ENCODE measurements at places on chromosomes 3 and 15. TPM values are rescaled to one million over a fixed set of nuclear protein-coding genes. Genes with fewer than 3 reads are reported as not detected.

Gene SLC22A13
- polyA plus RNA-seq, result not detected

Gene KLF15
- not detected for polyA plus RNA-seq

- DNase-seq, result no peak
Observed at GRCh38 chr15:48891232-48891765, 13.4 kb downstream of the EID1 start.

- DNase-seq, result no peak
Observed at GRCh38 chr15:96606617-96607016, 276.1 kb downstream of the NR2F2 start.

DNA sequence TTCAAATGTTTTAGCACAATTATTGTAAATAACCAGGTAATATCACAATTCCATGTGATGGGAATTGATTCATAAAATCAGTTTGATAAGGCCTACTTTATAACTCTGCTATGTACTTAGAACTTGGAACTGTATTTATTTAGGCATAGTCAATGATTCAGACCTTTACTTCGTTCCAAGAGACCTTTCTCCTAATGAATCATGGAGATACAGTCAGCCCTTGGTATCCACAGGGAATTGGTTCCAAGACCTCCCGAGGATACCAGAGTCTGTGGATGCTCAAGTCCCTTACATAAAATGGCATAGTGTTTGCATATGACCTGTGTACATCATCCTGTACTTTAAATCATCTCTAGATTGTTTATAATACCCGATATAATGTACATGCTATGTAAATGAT is 60.8 kb upstream of the UMPS start:
- no peak for DNase-seq
